Endothelial cell of coronary artery (primary cell): ENCODE measurements at places on chromosomes 4 and X. TPM values are rescaled to one million over a fixed set of nuclear protein-coding genes. Genes with fewer than 3 reads are reported as not detected.

ODAPH gene
- total RNA-seq, result not detected in 2 replicates

TSPAN5 gene
- total RNA-seq, result 29.6 and 37.4 TPM in 2 replicates

ZNF280C gene
- 2.0 and 2.2 TPM in 2 replicates for total RNA-seq

NDNF gene
- not detected in 2 replicates for total RNA-seq

PRDM5 gene
- total RNA-seq, result 5.7 and 6.5 TPM in 2 replicates

AREG gene
- 0.09 and 0.75 TPM in 2 replicates for total RNA-seq

GYPA gene
- total RNA-seq, result not detected in 2 replicates

PROM1 gene
- under 0.01 and 0.18 TPM in 2 replicates for total RNA-seq

ATP2B3 gene
- under 0.01 TPM in 2 replicates for total RNA-seq

ARL9 gene
- under 0.01 and 0.09 TPM in 2 replicates for total RNA-seq

CSAG1 gene
- total RNA-seq, result not detected in 2 replicates

TCEAL5 gene
- total RNA-seq, result not detected in 2 replicates

MAGEC1 gene
- total RNA-seq, result not detected in 2 replicates

CCKAR gene
- total RNA-seq, result not detected in 2 replicates

ZNF732 gene
- total RNA-seq, result 0.18 and 0.28 TPM in 2 replicates

DRD5 gene
- total RNA-seq, result not detected in 2 replicates

BRS3 gene
- not detected in 2 replicates for total RNA-seq

CYP2U1 gene
- 5.0 and 5.2 TPM in 2 replicates for total RNA-seq
